ENCODE measurements at places on chromosomes 11 and 22.
A peak's percentile ranks its signal among the peaks of the same experiment; 100 is the strongest.

DNA sequence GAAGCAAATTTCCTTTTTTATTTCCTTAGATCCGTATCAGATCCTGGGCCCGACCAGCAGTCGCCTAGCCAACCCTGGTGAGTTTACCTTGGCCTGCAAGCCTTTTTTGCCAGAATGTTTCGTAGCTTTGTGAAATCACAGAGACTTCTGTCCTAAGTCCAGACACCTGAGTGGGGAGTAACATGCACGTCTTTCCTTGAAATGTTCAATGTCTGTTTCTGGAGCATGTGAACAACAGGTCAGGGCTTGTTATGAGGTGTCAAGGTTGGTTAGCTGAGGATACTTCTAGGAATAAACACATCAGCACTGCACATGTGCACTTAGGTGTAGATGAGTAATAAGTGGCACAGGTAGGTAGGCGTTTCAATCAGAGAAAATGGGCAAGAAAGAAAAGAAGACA, 58.0 kb downstream of the KCNJ1 start:
- DNase-seq, result no peak

DNA sequence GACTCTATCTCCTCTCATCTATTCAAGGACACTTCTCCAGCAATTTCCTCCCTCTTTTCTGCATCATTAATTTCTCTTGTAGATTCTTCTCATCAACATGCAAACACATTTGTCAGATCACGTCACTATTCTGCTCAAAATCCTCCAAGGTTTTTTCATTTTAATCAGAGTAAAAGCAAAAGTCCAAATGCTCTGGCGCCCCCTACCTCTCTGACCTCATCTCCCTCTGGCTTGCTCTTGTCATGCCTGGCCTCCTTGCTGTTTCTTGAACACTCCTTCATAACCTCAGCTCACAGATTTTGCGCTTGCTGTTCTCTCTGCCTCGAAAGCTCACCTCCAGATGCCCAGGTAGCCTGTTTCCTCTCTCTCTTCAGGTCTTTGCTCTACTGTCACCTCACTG, 22.4 kb downstream of the RTCB start:
- DNase-seq, result peak; percentile 20

GRCh38 chr11:36265793-36266628, 23.2 kb downstream of the COMMD9 start:
- DNase-seq, result peak; percentile 52

- DNase-seq, result no peak
Observed at GRCh38 chr11:36261094-36261493, 28.1 kb downstream of the COMMD9 start.

DNA sequence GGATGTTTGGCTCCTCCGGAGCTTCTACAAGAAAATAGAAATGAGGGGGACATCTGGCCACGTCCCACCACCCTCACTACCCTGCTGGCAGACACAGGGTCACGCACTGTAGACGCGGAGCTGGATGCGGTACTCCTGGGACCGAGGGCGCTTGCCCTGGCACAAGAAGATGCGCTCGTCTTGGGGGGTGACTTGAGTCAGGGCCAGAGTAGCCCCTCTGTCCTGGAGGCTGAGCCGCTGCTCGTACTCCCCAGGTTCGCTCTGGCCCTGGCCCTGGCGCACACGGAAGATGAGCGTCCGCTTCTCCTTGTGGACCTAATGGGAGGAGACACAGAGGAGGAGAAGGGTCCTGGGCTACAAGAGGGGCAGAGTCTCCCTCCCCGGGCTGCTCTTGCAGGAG, 2.2 kb downstream of the MCAM start:
- no peak for DNase-seq

GRCh38 chr11:123251657-123252344, 56.8 kb upstream of the CLMP start:
- DNase-seq, result peak; percentile 70

GRCh38 chr11:117199053-117199915, at the start of gene TAGLN:
TAGLN (plus strand) TSS chr11:117199370; CDS start chr11:117203014, 3,644 bp downstream.
- peak; percentile 92 for DNase-seq

GRCh38 chr22:30047364-30047738, 32.9 kb upstream of the HORMAD2 start:
- peak; percentile 28 for DNase-seq

GRCh38 chr11:119018074-119018938, at the start of the genes RPS25 and TRAPPC4:
RPS25 (minus strand) TSS chr11:119018343; CDS start chr11:119018284, 59 bp downstream.
TRAPPC4 (plus strand) TSS chr11:119018766; CDS start chr11:119018796, 30 bp downstream.
- peak; percentile 96 for DNase-seq

DNA sequence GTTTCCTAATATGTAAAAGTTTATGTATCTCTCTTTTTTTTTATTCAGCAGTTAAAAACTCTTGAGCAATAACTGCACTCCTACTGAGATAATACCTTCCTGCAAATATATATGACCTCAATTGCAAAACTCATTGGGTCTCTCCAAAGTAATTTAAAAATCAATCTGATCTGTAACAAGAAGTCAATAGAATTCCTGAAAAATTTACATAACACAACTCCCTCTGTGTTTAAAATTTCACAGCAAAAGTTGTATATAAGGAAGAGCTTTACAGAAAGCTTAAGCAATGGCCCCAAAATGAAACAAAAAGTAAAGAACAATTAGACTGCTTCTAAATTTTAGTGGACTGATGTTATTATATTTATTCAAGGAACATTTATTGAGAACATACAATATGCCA, 313.4 kb downstream of the DLG2 start:
- DNase-seq, result no peak

DNA sequence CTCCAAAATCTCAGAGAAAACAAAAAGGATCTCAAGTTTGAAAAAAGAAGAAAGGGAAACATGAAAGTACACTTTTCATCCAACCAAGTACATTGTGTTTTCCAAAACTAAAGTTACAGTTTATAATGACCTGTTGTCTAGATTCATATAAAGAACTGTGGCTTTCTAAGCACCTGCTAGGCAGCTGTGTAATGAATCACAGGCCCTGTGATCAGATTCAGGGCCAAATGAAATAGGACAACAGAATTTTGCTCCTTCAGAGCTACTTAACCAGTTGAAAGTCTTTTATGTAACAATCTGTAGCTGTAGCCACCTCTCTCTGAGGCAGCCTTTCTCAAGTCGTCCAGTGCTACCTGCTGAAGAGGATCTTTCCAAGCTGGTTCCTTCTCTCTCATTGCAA, 960.0 kb upstream of the RAG2 start:
- no peak for DNase-seq

DNA sequence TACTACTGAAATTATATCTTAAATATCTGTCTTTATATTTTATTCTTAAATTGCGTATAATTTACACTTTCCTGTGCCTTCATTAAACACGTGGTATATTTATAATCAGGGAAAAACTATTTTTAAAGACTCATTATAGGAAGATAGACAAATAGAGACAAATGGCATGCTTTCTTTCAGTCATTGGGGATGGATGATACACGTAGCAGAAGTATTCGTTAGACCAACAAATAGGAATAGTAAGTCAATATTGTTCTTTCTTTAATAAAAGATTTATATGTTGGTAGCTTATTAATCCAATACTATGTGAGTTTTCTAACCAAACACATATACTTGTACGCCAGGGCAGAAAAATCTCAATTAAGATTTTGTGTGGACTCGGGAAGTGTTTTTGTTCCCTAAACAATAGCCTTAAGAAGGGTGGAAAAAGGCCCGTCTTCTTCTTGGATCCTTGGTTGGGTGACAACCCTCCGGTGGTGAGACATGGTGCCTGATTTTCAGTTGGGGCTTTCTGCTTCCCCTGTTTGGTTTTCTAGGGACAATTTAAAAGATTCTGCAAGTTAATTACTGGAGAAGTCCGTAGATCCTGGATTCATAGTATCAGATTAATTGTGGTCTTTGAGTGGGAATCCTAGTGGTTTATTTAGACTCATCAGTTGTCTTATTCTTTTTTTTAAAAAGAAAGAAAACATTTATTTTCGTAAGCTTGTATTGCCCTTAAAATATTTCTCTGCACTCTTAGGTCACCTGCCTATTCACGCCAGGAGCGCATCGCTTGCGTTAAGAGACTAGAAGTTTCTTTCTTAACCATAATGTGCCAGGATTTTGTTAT, 83.5 kb upstream of the WNT7B start:
- no peak for DNase-seq

GRCh38 chr22:22110548-22111266, 128.1 kb upstream of the TOP3B start:
- DNase-seq, result peak; percentile 70

DNA sequence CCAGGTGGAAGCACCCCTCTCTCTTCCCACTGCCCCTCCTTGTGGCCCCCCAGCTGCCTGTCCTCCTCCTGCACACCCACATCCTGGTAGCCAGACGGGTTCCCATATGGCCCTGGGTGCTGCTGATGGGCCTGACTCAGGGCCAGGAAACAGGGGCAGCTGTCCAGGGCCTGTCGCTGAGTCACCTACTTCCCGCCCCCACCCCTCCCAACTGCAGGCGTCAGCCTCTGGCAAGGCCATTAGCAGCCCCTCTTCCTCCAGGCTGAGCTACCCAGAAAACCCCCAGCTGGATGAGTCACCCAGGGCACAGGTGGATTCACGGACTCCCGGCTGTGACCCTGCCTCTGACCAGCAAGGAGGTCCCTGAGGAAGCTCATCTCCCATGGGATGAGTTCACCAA, 6.9 kb upstream of the GAL start:
- peak; percentile 55 for DNase-seq

- DNase-seq, result no peak
Observed at GRCh38 chr11:47716692-47717091, 1.5 kb upstream of the AGBL2 start.

GRCh38 chr11:71977743-71978418, 20.8 kb upstream of the IL18BP start:
- peak; percentile 75 for DNase-seq

- no peak for DNase-seq
Observed at GRCh38 chr11:80783561-80783960, 1342.7 kb upstream of the TENM4 start.

DNA sequence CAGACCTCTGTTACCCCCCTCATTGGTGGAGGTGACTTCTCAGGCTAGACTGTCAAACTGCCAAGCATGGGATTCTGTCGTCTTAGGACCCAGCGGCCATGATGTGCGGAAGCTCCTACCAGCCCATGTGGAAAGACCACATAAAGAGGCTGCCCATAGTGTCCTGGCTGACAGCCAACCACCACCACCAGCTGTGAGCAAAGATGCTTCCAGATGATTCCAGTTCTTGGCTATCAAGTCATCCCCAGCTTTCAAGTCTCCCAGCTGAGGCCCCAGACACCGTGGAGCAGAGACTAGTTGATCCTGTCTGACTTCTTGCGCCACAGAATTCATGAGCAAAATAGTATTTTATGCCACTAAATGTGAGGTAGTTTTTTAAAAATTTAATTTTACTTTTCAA, 32.9 kb downstream of the SCUBE1 start:
- no peak for DNase-seq

DNA sequence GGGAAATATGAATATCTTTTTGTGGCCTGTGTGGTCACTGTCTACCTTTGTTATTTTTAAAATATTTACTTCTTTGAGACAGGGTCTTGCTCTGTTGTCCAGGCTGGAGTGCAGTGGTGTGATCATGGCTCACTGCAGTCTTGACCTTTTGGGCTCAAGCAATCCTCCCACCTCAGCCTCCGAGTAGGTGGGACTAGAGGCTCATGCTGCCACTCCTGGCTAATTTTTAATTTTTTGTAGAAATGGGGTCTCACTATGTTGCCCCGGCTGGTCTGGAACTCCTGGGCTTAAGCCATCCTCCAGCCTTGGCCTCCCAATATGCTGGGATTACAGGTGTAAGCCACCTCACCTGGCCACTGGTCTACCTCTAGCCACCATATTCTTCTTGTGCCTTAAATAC, 3.5 kb upstream of the EIF3D start:
- DNase-seq, result no peak

- DNase-seq, result peak; percentile 49
Observed at GRCh38 chr22:36237462-36238372, 1.6 kb downstream of the APOL2 start.

- DNase-seq, result no peak
Observed at GRCh38 chr11:34773211-34773610, 143.0 kb downstream of the APIP start.

DNA sequence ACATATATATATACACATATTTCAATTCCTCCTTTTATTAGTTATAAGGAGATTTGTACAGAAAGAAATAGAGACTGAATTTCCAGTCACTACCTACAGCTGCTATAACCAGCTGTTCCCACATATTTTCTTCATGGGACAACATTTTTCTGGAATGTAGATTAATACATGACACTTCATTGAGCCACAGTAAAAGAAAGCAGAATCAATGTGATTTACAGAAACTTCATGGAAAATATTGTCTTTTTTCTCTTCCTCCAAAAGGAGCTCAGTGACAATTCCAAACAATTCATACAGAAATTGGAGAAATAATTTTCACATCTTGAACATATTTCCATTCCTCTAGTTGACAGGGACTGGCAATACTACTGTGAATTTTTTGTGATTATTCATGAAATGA, 249.2 kb downstream of the DLG2 start:
- no peak for DNase-seq

GRCh38 chr11:66970807-66971442, 4.2 kb upstream of the C11orf86 start:
- DNase-seq, result peak; percentile 100

DNA sequence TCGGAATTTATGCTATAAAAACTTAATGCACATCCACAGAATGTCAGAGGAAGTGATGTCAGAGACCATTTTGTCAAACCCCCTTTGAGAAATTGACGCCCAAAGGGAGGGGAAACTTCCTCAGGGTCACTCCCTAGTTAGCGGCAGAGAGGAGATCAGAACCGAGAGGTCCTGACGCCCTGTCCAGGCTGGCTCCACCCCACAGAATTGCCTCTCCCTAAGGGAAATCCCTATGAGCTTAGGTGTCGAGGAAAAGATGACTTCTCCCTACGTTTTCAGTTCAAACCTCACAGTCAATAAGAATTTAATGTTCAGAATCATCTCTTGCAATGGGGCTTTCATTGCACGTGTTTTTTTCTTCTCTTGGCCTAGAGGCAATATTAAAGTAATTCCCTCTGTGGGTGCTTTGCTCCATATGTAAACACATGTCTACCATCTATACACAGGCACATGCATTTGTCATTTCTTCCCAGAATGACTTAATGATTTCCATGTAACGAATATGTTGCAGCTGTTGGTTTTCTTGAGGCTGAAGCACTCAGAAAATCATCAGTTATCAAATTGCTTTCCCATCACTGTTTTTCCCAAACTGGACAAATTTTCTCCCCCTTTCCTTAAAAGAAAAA, 148.7 kb upstream of the TIMP3 start:
- no peak for DNase-seq

DNA sequence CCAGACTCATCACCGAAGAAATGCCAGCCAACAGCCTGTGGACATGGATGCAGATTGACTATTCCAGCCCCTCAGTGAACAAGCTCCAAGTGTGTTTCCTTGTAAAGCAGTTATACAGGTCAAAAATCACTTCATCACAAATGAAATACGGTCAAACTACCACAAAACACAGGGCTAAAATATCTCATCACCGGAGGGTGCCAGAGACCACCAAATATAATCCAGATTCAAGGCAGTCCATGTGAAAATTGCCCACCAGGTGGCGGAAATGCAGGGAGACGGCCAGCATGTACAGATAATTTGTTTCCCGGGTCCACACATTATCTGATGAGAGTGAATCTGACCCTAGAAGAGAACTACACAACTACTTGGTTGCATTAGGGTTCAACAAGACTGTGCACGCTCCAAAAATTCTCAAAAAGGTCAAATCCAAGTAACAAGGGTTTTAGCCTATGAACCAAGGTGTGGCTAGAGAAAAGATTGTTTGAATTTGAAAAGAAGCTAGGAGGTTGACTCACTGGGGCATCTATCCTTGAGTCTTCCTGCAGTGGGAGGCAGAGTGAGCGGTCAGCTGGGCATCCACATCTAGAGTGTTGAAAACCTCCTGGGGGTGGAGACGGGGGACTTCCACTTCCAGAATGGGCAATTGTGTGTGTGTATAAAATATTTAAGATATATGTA, 71.7 kb downstream of the IGLL5 start:
- peak; percentile 74 for DNase-seq
